Large intestine (tissue), 12 donors: ENCODE measurements at places on chromosomes 1 and 21. TPM values are rescaled to one million over a fixed set of nuclear protein-coding genes. Genes with fewer than 3 reads are reported as not detected.

DNAJC28 gene
- polyA plus RNA-seq, result 2.9 TPM

SPRR2G gene
- polyA plus RNA-seq, result not detected

POLR3GL gene
- polyA plus RNA-seq, result 29.6 TPM

YRDC gene
- polyA plus RNA-seq, result 14.7 TPM

GORAB gene
- polyA plus RNA-seq, result 14.2 TPM

B3GALT2 gene
- 4.9 TPM for polyA plus RNA-seq

OPTC gene
- not detected for polyA plus RNA-seq

OR2L8 gene
- polyA plus RNA-seq, result not detected

NME7 gene
- polyA plus RNA-seq, result 24.2 TPM

CFHR1 gene
- polyA plus RNA-seq, result 0.16 TPM

C21orf91 gene
- 9.7 TPM for polyA plus RNA-seq

WLS gene
- 63.3 TPM for polyA plus RNA-seq

ENO1 gene
- polyA plus RNA-seq, result 728 TPM

FMO1 gene
- polyA plus RNA-seq, result 123 TPM

HPCA gene
- 0.87 TPM for polyA plus RNA-seq
